ENCODE measurements at places on chromosomes 6 and 20.
A peak's percentile ranks its signal among the peaks of the same experiment; 100 is the strongest.

- DNase-seq: no peak
These were observed 63.4 kb downstream of the ADNP start for GRCh38 chr20:50867805-50868204.

DNA sequence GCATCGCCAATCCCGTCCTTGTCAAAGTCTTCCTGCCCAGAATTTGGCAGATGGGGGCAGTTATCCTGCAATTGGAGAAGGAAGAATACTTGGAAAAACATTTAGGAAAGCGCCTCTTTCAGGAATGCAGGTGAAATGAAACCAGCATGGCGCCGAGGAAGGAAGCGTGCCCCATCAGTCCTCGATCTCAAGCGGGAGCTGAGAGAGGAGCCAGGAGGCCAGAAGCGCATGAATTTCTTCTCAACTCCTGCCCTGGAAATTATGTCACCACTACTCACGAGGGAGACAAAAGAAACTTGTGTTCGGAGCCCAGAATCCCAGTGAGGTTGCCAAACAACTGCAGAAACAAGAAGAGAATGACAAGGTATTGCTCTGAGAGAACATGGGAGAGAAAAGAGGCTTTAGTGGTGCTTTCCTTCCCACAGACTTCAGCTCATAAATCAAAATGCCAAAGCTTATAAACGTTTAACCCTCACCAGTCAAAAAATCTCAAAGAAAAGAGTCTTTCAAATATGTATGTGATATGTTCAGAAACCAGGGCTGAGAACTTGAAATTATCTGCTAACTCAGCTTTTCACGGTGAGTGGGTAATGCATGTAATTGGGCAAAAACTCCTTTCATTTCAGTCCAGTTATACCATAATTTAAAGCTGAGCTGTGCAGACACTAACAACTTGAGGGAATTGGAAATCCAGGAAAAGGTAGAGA is 23.9 kb downstream of the THBS2 start:
- DNase-seq: no peak

DNA sequence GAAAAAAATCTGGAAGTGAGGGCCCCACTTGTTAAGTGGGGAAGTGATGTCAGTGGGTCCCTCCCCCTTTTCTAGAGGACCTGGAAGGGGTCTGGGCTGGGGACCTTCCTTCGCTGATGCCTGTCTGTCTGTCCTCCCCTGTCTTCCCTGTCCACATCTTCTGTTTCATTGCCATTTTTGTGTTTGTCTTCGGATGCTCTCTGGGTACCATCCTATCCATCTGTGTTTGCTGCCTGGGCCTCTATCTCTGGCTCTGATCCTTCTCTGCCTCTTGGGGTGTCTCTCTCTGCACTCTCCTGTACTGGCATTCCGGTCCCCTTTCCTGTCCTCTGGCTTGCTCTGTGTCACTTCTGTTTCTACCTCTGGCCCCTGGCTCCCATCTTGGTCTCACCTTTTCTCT is 2.3 kb downstream of the TMEM151B start:
- DNase-seq: no peak

GRCh38 chr20:57587989-57588377 is 27.1 kb downstream of the PCK1 start:
- DNase-seq: no peak

- no peak for DNase-seq
These were observed 109.0 kb downstream of the FUT9 start for GRCh38 chr6:96124778-96125177.

GRCh38 chr6:125078602-125079321 is 74.8 kb upstream of the TPD52L1 start:
- no peak for DNase-seq

- DNase-seq: peak; percentile 80
These were observed 54.4 kb upstream of the RNF24 start for GRCh38 chr20:4069751-4070150.

DNA sequence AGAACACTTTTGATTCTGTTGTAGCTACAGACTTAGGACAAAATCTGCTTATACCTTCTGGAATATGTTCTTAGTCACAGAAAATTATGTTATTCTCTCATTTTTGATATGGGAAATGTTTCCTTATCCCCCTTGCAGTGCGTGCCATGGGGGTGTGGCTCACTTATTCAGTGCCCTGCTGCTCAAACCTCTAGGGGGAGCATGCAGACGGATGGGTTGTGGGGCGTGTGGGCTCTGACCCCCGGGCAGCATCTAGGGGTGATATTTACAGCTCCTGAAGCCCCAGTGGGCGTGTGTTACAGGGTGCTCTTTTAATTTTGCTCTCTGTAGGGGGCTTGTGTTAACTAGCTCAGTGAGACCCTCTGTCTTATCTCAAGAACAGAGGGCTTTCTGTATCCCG is 61.3 kb upstream of the FERMT1 start:
- DNase-seq: no peak

- no peak for DNase-seq
These were observed 5.5 kb upstream of the SALL4 start for GRCh38 chr20:51807720-51808250.

GRCh38 chr6:159788276-159788675 is 1.1 kb downstream of the TCP1 start:
- DNase-seq: no peak

DNA sequence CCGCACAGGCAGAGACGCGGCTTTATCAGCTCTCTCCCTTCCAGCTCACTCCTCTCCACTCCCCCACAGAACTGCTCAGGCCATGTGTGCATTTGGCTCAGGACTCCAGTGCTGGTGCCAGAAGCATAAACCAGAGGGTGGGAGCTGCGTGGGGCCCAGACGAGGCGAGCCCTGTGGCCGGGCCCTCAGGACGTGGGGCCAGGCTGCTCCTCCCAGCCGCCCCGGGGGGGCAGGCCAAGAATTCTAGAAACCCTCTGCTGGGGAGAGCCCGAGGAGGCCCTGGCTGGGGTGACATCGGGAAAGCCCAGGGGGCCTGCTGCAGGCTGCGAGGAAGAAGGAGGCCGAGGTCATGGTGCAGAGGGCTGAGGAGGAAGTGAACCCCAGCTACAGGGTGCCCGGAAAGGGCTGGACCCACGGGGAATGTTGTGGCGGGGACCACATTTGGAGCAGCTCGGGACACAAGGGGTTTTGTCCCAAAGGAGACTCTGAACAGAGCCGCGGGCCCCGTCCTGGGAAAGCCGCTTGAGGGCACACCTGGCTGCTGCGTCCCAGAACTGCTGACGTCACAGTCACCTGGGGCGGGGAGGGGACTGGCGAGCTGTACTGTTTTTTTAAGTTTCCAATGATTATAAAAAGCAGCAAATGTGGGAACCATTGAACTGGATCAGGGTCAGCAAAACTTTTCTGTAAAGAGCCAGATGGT is 107.1 kb downstream of the BANF2 start:
- DNase-seq: peak; percentile 83

- no peak for DNase-seq
These were observed 39.6 kb downstream of the SLC23A2 start for GRCh38 chr20:4961746-4962145.

DNA sequence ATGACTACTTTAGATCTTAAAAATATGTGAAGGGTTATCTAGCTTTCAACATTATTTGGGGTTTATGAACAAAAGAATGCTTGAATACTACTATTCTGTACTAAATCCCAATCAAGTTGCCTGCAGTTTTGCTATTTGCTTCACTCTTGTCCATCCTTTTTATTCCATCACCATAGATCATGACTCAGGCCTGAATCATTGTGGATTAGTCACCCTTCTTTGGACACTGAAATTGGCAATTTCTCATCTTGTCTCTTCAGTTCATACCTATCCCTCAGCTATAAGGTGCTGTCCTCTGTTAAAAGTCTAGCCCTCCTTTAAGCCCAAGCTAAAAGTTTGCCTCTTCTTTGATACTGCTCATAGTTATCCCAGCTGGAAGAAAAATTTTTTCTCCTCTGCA is 199.1 kb downstream of the CENPW start:
- DNase-seq: no peak

DNA sequence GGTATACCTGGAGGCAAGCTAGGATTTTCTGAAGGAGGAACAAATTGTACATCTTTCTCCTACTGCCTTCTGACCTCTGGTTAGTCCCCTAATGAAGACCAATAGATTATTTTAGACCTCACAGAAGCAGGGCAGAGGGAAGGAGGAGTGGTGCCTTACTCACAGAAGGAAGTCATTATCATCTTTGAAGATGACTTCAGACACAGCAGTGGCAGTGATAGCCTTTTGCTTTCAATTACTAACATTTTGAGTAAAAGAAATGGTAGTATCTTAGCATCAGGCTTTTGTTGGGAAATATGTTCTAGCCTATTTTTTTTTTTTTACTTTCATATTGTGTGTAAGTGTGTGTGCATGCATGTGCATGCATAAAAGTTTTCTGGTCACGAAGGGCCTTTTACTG is 164.2 kb upstream of the PLN start:
- DNase-seq: no peak

DNA sequence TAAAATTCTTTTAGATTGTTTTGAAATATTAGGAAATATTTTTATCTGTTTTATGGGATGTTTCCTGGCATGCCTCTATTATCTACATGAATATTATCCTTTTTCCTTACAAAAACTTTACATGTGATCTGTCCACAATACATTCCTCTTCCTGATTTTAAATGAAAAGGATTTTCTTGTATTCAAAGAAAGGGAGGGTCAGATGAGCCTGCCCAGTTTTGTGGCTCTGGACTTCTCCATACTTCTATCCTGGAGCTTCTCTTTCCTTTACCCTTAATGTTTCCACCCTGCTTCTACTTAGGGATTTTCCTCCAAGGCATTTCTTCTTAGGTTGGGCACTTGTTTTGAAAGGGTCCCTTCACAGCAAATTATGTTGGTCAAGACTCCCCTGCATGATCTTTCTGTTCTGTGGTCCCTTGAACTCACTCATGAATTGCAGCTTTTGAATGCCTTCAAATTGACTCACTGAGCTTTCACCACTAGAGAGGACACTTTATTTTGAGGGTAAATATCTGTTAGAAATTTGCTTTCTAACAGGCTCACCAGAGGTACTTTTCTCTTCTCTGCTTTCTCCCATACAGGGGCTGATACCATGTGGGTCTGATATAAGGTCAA is 104.9 kb downstream of the CENPW start:
- DNase-seq: no peak

GRCh38 chr6:36688063-36688738 is 9.4 kb upstream of the RAB44 start:
- DNase-seq: no peak

- DNase-seq: no peak
These were observed at the start of gene DLK2 for GRCh38 chr6:43455531-43456428. TSS of gene DLK2 (minus strand) at chr6:43455548. CDS start at chr6:43454825, 723 bp downstream.

DNA sequence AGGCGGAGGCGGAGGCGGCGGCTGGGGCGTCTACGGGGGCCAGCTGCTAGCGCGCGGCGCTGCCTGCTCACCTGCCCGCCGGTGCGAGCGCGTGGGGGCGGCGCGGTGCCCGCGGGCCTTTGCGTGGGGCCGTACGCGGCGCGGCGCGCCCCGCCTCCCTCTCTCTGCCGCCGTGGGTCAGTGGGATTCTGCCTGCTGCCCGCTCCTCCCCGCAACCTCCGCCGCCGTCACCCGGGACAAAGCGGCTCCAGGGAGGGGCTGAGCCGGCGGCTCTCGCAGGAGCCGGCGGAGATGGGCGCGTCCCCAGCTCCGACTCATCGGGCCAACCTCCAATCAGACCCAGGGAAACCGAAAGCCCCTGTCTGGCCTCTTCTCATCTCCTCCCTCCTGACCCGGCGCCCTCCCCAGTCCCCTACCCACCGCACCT is at the start of gene RCAN2:
Gene RCAN2 (minus strand): TSS at position 249 of the 427 bp plus-strand sequence.
- DNase-seq: peak; percentile 66

GRCh38 chr6:110699780-110700179 is 115.5 kb downstream of the CDK19 start:
- DNase-seq: no peak

DNA sequence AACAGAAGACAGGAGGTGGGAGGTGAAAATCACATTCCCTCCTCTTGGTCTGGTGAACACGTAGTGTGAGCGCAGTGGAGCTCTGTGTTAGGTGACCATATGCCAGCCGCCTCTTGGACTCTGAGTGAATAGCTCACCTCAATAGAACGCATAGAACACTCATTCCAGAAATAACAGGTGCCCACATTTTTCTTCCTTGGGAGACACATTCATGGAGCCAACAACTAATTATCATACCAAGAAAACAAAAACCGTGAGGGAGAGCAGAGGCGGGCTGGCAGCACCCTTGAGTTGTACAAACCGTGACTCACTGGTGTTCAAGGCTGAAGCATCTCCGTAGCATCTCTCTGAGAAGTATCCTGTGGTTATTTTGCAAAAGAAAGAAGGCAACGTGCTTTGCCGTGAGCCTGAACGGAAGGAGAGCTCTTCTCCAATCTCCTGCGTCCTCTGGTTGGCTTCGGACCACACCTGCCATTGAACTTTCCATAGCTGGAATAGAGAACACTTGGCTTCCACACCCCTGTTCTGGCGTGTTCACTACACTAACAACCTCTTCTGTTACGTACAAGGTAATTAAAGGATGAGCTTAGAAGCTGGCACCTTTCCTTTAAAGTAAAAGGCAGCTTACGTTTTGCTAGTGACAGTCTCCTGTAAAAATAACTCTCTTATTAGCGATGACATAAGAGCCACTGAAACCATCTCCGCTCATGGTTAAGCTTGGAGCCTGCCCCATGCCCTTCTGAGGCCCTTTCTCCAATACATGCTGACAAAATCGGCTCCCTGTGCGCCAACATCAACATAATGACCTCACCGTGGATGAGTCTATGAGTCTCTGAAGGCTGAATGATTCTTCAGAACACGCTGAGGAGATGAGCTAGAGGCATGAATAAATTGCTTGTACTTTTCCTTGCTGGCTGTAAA is 30.2 kb upstream of the SGK1 start:
- DNase-seq: peak; percentile 84

GRCh38 chr20:41171736-41172295 is 34.5 kb downstream of the PLCG1 start:
- DNase-seq: peak; percentile 51

DNA sequence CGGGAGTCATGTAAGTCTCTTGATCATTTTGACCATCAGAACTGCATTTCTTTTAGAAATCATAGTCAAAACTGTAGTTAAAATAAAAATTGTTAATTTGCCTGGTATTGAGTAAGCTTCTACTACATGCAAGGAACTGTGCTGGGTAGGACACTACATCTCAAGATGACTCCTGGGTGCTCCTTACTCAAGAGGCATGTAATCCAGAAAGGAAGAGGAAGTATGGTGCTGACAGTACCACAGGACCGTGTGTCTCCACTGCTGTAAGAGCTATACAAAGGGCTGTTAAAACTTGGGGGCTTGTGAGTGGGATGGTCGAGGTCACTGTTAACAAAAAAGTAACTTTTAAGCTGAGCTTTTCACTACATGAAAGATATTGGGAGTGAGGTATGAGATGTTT is 508.3 kb upstream of the SOX4 start:
- DNase-seq: no peak

DNA sequence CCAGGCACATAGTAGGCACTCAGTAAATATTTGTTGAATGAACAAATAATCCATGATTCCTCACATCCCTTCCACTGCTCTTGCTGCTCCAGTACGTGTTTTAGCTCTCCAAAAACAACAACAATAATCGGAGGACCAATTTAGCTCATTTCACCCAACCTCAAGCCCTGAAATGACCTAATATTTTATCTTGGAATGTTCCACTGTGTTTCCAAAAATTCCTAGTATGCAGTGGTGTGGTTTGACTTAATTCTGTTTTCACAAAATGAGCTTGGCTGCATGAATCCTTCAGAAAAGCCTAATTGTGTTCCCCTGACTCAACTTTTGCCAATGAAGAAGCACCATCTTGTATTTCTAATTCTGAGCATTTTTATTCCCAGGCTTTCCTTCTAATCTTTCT is 168.0 kb upstream of the PHACTR1 start:
- no peak for DNase-seq

GRCh38 chr20:45299786-45300185 is 6.9 kb upstream of the RBPJL start:
- DNase-seq: no peak

All from tibial artery (tissue), 4 donors.